ENCODE measurements at places on chromosomes 7 and 10.

GRCh38 chr7:101066141-101066832 lies 19.0 kb upstream of the TRIM56 start:
- DNase-seq: no peak

DNA sequence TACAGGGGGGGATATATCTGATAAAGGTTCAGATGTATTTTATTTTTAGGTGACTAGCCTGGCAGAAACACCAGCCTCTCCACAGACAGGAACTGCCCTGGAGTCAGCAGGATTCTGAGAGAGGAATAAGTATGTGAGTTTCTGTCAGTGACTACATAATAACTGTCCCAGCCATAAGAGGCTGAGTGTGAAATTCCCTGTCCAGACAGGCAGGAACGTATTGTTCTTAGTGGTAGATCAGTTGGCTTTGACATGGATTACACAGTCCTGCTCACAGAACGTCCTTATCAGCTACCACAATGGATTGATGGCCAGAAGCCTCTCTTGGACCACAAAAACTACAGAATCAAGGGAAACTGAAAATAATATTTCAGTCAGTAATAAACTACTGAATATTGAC lies 709.8 kb downstream of the PCDH15 start:
- DNase-seq: no peak

DNA sequence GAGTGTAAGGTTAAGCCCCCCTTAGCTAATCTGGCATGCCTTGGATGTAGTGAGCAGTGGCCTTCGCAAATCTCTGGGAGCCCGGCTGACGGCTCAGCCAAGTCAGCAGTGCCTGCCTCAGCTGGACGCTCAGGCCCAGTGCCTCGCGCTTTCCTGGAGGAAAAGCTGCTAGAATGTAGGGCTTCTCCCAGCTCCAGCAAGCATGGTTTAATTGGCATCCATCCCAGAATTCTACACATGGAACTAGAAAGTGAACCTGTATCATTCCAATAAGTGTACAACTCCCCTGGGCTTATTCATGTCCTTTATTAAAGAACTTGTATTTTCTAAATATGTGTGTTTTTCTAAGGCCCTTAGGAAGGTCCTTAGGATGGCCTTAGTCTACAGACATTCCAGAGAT lies 287.8 kb upstream of the SHH start:
- no peak for DNase-seq

DNA sequence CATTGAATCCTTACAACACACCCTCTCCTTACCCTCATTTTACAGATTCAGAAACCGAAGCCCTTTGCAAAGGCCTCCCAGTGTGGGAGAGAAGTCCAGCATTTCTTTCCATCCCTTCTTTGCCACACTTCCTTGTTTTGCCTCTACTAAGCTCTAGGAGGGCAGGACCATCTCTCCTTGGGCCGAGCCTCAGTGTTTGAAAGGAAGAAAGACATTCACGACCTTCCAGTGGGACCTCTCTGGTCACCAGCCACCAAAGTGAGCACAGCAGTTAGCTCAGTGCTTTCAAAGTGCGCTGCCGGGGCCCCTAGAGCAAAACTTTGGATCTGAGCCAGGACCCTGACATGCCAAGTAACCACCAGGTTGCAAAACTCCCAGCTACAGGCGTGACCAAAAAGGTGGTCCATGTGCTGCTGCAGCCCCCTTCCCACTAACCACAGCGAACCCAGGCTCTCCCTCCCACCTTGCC lies 12.4 kb downstream of the CTBP2 start:
- DNase-seq: no peak

- DNase-seq: no peak
Measured at GRCh38 chr7:22858640-22859561, 36.3 kb upstream of the TOMM7 start.

GRCh38 chr10:61318429-61318828 lies 134.8 kb downstream of the TMEM26 start:
- no peak for DNase-seq

GRCh38 chr7:118872568-118872967 lies 648.1 kb downstream of the ANKRD7 start:
- DNase-seq: no peak

Data from stimulated activated CD4-positive, alpha-beta T cell treated with anti-CD3 and anti-CD28 coated beads, Interleukin-12 subunit alpha, Interleukin-12 subunit beta, amount 100 ng/mL, for 24 hours (primary cell).